ENCODE measurements at places on chromosomes 16 and 17.
A peak's percentile ranks its signal among the peaks of the same experiment; 100 is the strongest.

GRCh38 chr17:66781135-66781534 lies 53.8 kb upstream of the CACNG5 start:
- DNase-seq: no peak

- DNase-seq: no peak
Observed at GRCh38 chr17:12089809-12090384, 69.2 kb downstream of the MAP2K4 start.

DNA sequence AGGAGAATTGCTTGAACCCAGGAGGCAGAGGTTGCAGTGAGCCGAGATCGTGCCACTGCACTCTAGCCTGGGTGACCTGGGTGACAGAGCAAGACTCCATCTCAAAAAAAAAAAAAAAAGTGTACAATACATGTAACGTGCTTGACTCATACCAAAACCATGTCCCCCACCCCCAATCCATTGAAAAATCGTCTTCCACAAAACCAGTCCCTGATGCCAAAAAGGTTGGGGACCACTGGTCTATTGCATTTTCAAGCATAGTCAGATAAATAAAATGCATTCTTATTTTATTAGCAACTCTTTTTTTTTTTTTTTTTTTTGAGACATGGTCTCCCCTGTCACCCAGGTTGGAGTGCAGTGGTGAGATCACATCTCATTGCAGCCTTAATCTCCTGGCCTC lies 52.1 kb downstream of the COPRS start:
- DNase-seq: no peak

- no peak for DNase-seq
Observed at GRCh38 chr17:2563061-2563460, 30.4 kb upstream of the PAFAH1B1 start.

DNA sequence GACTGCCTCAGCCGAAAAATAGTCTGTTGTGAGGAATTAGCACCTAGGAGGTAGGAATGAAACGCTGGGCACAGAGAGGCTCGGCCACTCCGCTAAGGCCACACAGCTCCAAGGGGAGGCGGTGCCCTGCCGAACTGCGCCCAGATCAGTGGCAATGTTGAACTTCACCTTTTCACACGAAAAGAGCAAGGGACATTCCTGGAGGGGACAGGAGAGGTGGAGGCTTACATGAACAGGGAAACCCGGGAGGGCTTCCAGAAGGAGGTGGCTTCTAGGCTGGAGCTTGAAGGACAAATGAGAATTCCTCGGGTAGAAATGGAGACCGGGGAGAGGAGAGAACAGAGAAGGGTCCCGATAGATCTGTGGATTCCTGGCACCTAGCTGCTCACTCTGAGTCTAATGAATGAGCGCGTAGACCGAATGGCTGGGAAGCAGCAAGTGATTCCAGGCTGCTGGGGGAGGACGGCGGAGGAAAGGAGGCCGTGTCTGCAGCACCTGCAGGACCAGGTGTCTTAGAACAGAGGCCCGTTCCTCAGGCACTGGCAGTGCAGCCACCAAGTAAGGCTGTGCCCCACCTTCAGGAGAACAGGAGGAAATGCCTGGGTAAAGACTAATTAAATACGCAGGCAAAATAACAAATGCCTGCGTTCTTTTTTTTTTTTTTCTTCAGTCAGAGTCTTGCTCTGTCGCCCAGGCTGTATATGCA lies 722 bp upstream of the SLC38A10 start:
- no peak for DNase-seq

DNA sequence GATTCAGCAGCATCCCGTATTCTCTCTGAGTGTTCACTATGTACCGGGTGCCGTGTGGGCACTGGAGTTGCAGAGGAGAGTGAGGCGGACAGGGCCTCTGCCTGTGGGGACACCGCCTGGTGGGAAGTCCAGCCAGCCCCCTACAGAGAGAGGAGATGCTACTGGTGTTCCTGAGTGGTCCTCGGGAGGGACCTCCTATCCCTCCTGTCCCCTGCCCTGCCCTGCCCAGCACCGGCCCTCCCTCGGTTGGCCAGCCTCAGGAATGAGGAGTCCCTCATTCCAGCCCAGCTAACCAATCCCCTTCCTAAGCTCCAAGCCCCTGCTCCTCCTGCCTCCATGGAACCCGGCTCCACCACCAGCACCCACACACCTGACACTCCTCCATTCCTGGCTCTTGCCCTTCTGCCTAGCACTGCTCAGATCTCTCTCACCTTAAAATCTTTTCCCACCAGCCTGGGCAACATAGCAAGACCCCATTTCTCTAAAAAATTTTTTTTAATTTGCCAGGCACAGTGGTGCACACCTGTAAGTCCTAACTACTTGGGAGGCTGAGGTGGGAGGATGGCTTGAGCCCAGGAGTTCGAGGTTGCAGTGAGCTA lies 2.0 kb downstream of the ASGR2 start:
- DNase-seq: no peak

DNA sequence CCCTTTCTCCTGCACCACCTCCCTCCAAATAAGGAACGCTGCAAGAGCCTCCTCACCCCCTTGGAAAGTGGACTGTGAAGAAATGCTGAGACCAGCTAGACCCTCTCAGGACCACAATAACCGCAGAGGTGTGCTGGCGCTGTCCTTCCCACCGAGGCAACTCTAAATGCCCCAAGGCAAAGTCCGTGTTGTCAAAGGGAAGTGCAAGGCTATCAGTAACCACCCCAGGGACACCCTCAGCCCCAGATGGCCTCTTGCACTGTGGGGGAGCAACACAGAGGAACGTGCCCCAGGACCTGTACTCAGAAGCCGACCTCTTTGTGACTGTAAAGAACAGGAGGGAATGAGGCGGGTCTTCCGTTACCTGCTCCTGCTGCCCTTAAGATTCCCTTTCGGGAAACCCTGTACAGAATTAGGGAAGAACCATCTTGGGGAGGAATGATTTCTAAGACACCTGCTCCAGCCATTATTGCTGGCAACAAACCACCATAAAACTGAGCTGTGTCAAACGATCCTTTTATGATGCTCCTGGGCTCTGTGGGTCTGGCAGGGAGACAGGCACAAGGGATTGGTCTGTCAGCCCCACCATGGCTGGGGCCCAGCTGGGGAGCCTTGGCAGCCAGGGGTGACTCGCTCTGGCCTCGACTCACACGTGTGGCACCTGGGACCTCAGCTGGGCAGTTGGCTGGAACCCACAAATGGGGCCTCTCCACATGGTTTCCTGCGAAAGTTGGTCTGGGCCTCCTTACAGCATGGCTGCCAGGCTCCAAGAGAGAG lies 14.6 kb upstream of the MED9 start:
- no peak for DNase-seq

DNA sequence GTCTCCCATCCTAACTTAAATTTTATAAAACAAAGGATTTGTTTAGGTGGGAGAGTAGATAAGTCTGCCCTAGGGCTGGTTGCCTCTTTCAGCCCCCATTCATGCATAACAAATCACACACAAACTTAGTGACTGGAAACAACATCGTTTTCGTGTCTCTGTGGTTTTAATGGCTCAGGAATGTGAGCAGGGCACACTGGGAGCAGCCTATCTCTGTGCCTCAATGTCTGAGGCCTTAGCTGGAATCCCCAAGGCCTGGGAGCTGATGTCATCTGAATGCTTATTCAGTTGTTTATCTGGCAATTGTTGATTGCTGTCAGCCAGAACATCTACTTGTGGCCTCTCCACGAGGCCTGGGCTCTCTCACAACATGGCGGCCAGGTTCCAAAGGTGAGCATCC lies 101.9 kb upstream of the HSBP1 start:
- DNase-seq: no peak

- peak; percentile 23 for DNase-seq
Observed at GRCh38 chr17:28916302-28916934, 13.5 kb upstream of the DHRS13 start.

GRCh38 chr17:49249292-49249794 lies 18.8 kb upstream of the PHOSPHO1 start:
- DNase-seq: no peak

- no peak for DNase-seq
Observed at GRCh38 chr17:67046398-67046797, 2.0 kb downstream of the CACNG1 start.

- DNase-seq: no peak
Observed at GRCh38 chr17:55794725-55795482, 44.1 kb downstream of the PCTP start.

- no peak for DNase-seq
Observed at GRCh38 chr16:35908152-35908551, 2448.7 kb downstream of the TP53TG3F start.

DNA sequence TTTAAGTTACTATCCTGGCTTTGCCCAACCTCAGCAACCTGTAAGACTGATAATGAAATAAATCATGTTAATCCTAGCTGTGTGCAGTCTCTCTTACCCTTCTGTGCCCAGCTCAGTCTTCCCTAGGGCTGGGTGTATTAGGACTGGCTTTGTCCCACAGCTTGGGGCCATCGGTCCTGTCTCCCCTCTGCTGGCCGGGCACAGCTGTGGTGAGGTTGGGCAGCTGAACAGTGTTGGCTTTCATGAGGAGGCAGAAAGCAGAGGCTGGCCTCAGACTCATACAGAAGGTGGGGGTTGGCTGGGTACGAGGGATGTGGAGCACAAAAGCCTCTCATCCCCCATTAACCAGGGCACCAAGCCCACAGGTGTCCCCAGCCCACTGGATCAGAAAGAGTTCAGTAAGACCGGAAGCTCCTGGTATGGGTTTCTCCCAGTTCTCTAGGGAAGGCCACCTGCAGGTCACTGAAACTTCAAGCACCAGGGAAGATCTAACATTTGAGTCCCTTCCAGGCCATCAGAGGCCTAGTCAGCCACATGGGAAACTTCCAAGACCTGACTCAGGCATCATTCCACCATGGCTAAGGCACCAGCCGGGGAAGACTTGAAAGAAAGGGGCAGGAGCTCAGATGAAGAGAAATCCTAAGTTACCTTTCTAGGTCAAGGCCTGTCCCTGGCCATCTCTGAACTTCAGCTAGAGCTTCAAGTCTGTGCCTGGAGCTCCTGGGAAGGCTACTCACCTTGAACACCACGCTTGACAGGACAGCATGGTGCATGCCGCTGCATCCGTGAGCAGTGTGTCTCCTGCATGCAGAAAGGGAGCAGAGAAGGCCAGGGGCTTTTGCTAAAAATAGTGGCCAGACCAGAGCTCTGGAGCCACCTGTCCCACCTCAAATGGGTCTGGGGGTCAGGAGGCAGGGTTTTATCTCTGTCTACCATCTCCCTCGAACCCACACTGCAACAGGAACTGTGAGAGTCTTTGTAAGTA lies 8.8 kb downstream of the CNP start:
- DNase-seq: no peak

GRCh38 chr17:51890710-51891109 lies 267.8 kb downstream of the CA10 start:
- no peak for DNase-seq

DNA sequence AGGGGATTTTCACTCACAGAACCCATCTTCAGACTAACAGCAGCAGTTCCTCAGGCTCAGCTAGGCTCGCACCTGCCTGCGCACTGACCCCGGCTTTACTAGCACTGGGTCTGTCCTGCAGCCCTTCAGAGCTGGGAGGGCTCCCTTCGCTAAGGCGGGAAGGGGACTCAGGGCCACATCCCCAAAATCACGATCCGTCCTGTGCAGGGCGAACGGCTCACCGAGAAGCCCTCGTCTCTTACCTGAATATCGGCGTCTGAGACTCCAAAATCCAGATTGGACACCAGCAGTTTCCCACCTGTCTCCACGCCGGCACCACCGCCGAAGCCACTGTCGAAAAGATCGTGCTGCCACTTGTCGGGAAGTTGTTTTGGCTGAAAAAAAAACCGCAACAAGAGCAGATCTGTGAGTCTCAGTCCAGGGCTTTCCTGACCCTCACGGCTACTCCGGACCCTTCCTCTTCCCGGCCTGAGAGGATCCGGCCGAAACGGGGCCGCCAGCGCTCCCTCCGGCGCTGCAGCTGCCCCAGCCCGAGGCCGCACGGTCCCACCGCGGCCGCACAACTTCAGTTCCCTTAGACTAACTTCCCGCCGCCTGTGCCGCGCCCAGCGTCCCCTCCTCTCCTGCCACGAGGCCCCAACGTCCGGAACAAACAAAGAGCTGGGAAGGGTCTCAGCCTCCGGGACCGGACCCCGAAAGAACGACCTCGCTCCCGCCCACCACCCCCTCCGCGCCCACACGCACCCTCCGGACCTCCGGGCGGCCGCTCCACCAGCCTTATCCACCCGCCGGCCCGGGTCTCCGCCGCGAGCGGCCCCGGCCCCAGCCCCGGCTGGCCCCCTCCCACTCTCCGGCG lies 711 bp downstream of the ALYREF start:
- DNase-seq: no peak

DNA sequence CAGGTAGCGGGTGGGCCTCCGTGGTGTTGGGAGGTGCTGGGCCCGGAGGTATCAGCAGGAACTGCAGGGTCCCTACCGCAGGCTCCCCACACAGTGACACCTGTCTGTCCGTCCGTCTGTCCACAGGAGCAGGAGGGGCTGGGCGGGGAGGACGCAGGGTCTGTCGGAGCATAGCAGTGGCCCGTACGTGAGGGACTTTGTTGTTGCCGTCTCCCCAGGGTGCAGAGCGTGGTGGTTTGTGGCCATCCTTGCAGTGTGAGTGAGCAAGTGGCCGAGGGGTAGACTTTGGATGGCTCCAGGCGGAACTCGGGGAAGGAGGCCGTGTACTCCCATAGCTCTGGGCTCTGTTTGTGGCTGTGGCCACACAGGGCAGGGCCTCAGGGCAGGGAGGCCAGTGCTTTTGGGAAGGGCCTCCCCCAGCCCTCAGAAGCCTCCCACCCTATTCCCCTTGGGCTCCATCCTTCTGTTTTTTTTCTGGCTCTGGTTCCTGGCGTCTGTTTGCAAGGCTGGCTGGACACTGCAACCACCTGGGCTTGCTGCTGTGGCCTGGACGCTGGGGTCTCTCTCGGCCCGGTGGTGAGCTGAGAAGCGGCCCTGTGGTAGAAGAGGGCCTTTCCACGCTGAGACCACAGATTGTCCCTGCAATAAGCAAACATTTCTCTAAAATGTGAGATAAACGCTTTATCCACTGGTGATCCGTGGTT lies 41.0 kb upstream of the ZNF750 start:
- no peak for DNase-seq

DNA sequence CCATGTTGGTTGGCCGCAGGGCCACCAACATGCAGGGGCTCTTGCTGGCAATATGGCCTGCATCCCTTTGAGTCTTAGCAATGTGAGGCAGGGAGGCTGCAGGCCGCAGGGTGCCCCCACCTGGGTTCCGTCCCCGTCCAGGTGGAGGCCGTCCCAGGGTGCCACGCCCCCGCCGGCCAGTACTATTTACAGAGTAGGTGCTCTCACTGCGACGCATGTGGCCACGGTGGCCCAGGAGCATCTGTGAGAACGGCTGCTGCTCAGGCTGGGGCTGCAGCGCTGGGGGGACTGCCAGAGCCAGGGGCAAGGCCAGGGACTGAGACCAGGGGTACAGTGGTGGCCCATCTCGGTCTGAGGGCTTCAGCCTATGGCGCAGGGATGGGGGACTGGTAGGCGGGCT lies 3.6 kb downstream of the MATCAP1 start:
- DNase-seq: no peak

DNA sequence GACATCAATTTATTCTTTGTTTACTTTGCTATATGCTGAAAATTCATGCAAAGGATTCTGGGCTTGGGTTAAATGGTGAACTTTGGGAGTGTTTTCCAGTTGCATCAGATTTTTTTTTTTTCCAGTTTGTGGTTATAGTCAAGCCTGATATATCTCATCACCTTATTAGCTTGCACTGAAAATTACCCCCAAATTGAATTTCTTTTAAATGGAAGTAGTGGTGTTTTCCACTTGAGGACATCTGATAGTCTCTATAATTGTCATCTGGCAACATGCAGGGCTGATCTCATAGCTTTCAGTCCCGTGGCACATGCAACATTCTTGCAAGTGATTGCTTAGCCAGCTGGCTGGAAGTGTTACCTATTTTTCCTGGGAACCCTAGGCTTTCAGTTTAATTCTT lies 4.7 kb upstream of the KRTAP3-1 start:
- no peak for DNase-seq
